ENCODE measurements at places on chromosomes 5 and 9.

DNA sequence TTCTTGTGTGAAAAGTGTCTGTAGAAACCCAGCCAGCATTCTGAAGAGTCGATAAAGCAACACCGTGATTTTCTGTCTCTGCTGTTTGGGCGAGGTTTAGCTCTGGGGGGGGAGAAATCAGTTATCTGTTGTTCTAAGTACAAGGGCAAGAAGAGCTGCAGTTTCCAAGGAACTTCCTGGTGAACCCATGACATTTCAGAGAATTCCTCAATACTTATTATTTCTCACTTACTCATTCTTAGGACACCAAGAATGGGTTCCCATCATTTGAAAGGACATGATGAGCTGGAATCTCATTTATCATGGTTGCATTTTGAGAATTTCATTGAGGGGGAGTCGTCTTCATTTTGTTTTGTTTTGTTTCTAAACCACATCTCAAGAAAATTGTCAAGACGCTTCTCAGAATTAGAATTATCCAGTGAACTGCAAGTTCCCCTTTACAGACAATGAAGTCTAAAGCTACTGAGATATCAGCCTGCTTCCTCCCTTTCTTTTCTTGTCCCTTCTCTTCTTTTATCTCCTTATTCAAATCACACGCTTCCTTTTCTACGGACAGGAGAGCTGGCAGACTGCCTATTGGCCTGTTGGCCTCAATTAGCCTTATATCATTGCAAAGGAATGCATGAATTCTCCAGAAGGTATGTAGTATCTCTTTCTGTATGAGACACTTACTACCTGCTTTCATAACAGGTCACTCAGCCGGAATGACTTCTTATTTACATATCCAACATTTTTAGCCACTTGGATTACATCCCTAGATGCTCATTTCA is 53.7 kb downstream of the ZNF462 start:
- DNase-seq = no peak

GRCh38 chr5:32852976-32853375 is 141.9 kb downstream of the NPR3 start:
- DNase-seq = no peak

DNA sequence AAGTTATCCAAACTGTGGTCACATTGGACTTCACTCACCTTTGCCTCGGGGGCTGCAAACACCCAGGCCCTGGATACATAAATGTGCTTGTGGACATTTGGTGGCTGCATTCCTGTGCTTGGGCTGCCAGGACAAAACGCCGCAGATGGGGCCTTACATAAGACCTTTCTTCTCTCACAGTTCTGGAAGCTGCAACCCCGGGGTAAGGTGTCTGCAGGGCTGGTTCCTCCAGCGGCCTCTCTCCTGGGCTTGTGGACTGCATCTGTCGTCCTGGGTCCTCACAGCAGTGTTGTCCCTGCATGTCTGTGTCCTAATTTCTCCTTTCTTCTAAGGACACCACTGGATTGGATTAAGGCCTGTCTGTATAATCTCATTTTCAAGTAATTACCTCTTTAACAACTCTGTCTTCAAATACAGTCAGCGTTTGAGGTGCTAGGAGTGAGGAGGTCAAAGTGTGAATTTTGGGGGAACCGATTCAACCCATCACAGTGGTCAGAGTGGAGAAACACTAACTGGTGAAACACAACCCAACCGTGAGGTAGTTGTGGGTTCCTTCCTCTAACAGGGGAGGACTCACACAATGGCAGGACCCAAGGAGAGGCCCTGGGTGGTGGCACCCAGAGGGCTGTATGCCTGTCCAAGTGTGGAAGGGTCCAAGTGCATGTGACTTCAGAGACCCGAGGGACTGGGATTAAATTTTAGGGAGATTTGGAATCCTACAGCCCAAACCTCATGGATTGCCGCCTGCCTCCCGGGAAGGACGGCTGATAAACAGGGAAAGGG is 415.6 kb downstream of the IRX2 start:
- no peak for DNase-seq

GRCh38 chr5:69105996-69106906 is 12.4 kb downstream of the SLC30A5 start:
- DNase-seq = peak; percentile 51

DNA sequence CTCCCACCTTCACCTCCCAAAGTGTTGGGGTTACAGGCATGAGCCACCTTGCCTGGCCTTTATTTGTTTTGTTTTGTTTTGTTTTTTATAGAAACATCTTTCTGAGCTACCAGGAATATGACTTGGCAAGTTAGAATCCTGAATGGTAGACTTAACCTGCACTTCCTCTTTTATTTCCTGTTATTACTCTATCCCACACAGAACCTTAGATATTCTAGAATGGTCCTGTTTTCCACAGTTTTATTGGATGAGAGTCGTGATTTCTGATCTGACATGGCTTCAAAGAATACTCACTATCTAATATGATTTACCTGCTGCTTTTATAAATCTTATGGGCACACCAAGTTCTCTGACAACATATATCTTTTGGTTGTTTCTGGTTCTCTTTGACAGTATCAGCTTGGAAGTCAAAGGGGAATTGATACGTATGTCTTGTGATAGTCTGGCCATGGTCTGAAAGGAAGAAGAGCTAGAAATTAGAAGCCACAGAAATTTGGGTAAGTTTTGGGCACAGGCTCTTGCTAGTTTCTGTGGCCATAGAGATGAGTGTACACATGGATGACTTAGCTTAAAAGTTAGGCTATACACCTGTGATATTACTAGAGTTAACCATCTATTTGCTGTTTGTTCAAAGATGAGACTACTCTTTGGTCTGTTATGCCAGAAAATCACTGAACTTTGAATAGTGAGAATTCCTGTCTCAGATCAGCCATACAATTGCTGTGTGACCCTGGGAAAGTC is 4.7 kb upstream of the PANK3 start:
- no peak for DNase-seq

DNA sequence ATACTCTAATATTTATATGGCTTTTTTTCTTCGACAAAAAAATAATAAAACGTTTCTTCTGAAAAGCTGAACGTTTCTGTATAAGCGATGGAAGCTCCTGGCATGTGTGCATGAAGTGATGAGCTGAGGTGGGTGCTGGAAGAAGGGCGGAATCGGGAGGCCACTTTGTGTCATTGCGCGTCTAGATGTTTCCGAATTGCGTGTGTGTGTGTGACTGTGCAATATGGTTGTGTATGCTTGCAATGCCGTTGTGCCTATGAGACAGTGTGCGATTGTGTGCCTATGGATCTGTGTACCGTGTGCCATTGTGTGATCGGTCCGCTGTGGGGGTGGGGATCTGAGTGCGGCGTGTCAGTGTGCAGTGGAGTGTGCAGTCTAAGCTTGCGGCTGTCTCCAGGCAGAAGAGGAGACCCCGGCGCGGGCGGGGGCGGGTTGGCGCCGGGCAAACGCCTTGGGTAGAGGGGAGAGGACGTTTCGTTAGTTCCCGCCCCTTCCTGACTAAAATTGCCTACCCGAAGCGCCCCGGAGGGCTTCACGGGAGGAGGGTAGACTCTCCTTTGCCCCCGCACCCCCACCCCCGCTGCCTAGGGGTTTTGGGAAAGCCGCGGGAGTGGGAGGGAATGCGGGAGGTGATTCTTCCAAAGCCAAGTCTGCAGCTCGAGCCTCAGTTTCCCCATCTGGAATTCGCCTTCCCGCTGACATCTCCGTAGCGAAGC is 24.2 kb downstream of the PCDHGC5 start:
- no peak for DNase-seq

DNA sequence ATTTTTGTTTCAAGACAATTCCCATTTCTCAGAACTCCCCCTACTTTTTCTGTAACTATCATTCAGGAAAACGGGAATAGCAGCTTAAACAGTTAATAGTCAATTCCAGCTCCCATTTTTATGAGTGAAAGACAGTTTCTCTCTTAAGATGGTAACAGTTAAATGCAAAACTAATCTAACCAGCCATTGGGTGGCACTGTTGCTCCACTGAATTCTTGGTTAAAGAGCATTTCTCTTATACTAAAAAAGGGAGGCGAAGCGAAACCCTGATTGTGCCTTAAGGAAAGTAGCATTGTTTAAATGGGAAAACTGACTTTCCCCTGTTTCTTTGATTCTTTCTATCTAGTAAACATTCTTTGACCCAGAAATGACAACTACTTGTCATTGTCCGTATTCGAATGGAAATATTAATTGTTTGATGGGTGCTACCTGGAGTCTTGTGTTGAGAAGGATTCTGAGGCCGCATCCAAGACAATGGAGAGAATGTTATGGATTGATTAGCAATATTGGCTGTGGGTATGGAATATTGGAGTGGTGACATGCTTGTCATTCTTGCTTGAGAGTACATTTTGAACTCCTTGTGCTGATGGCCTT is 507.8 kb downstream of the MAT2B start:
- peak; percentile 35 for DNase-seq

DNA sequence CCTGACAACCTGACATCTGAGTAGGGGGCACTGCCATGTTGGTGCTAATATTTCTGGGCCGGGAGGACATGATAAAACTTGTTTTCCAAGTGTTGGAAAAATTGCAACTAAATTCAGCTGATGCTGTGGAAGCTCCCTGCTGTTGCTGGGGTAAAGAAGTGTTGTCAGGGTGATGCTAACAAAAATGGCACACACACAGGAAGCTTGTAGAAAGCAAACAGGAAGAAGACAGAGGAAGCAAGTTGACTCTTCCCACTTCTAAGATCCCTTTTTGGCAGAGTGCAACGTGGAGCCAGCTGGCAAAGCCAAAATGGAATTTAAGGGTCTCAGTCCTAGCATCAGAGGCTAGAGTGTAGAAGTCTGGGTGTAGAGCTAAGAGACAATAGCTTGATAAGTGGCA is 11.3 kb upstream of the RIOK2 start:
- DNase-seq = peak; percentile 3

- DNase-seq = no peak
Observed at GRCh38 chr9:97668485-97668884, 28.7 kb downstream of the XPA start.

GRCh38 chr5:57042524-57042931 is 90.6 kb upstream of the MIER3 start:
- DNase-seq = no peak
